ENCODE measurements at places on chromosomes 6 and 20.

- DNase-seq, result no peak
Measured at GRCh38 chr20:53692465-53693067, 98.9 kb upstream of the ZNF217 start.

DNA sequence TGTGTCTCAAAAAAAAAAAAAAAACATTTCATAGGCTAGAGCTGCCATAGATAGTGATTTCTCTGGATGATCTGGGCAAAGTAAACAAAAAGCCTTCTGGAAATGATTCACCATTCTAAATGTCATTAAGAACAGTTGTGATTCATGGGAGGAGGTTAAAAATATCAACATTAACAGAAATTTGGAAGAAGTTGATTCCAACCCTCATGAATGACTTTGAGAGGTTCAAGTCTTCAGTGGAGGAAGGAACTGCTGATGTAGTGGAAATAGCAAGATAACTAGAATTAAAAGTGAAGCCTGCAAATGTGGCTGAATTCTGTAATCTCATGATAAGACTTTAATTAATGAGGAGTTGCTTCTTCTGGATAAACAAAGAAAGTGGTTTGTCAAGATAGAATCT, 26.8 kb upstream of the MMP24 start:
- no peak for DNase-seq

GRCh38 chr20:4299773-4300172, 284.4 kb upstream of the RNF24 start:
- no peak for DNase-seq

DNA sequence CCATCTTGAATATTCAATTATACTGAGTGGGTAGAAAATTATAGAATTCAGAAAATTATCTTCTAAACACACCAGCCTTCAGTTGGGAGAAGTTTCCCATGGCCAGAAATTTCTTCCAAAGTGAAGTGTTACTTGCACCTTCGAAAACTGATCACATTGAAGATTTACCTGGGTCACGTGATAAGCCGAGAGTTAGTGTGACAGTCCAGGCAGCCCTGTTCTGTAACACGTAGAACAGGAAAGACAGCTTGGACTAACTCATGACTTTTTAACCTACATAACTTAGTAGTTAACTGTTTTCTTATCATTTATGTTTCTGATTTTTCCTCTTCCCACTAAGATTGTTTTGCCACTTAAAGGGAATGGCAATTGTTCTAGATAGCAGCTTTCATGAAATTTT, 118.3 kb upstream of the MTHFD1L start:
- no peak for DNase-seq
